ENCODE measurements at places on chromosomes 2 and 18.
A peak's percentile ranks its signal among the peaks of the same experiment; 100 is the strongest.

DNA sequence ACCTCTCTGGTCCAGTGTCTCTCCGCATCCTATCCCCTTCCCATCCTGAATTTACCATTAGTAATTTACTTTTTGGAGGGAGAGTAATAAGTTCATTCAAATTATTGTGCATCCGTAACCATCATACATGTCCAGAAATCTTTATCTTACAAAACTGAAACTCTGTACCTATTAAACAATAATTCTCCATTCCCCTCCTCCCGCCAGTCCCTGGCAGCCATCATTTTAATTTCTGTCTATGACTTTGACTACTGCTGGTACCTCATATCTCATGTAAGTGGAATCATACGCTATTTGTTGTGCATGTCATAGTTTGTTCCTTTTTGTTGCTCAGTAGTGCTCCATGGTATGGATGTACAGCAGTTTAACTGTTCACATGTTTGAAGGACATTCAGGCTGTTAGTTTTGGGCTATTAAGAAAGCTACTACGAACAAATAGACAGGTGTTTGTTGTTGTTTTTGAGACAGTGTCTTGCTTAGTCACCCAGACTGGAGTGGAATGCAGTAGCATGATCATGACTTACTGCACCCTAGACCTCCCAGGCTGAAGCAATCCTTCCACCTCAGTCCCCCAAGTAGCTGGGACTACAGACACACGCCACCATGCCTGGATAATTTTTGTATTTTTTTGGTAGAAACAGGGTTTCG is 2.0 kb downstream of the LIMS1 start:
- no peak for DNase-seq

DNA sequence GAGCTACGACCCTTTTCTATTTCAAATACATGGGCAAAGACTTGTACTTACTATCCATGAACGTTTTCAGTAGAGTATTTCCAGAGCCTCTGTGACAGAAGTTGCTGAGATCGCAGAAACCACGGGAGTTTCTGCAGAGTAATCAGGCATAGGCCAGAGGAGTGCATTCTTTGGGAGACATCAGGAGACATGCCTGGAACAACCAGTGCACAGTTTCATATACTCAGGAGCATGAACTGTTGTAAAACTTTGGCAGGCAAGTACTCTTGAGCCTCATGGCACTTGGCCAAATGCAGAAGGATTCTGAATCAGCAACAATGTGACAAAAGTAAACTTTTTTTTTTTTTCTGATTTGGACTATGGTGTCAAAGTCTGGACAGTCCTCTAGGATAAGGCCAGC is 307.1 kb downstream of the GRB14 start:
- DNase-seq: peak; percentile 16

GRCh38 chr2:39017334-39017733 is 103.5 kb downstream of the SOS1 start:
- DNase-seq: no peak

- no peak for DNase-seq
Measured at GRCh38 chr18:7741640-7742039, 174.5 kb downstream of the PTPRM start.

GRCh38 chr18:55376387-55376786 is 211.6 kb downstream of the TCF4 start:
- DNase-seq: no peak

DNA sequence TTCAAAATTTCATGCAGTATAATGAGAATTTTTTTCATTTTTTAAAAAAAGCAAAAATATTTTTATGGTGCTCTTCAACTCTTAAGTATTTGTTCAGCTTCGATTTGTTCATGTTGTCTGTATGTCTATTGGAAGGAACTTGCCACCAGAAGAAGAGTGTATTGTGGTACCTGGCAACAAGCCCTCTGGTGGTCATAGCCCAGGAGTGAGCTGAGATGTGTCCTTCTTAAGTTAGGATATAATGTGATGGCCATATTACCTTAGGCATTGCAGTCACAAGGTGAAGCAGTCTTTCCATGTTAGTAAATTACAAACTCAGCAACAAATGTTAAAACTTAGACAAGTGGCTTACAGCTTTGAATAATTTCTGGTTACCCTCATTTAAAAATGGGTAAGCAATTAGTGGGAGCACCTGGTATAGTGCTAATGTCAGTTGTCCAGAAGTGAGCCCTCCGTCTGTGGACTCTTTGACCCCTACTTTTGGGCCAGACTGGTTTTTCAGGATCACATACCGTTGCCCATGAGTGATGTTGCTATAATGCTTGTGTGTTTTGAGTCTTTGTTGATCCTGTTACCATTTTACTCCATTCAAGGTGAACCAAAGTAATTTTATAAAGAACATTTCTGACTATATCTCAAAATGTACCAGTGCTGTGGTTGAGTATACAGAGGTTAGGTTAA is 57.4 kb downstream of the MYO1B start:
- DNase-seq: no peak

GRCh38 chr2:72994991-72995380 is 76.5 kb downstream of the SFXN5 start:
- DNase-seq: no peak

DNA sequence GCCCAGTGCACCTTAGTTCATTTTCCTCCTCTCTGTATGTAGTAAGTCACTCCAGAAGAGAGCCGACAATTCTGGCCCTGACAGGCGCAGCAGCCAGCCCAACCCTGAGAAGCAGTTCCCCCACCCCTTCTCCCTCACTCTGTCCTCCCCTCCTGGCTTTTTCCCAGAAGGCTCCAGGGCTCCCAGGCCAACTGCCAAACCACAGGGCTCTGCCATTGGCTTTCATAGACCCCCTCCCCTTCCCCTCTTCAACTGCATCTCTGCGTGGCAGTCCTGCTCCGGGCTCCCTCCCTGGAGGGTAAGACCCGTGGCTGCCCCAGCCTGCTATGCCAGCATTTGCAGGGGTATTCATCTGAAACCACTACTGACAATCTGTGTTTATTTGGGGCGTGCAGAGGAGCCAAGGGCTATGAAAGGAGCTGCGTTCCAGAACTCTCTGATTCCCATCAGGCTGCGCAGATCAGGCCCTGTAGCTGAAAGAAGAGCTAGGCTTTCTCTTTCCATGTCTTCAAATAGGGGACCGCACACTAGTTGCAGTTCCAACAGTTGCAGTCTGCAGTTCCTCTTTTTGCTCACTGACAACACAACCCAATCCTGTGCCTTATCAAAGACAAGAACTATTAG is 388.6 kb upstream of the TNP1 start:
- DNase-seq: peak; percentile 80

DNA sequence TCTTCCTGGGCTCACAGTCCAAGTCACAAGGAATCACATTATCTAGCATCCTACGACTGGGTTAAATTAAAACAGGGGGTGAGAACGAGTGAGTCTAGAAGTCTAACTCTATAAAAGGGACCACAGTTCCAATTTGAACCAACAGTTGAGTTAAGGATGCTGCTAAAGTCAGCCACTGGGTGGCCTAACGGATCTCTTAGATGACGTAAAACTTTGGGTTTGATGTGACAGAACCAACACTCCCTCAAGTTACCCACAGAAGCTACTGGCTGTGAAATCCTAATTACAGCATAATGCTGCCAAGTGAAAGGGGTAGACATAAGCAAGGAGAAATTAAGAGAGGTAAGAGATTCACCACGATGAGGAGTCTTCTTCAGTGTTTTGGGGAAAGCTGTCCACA is 32.7 kb upstream of the RUFY4 start:
- no peak for DNase-seq

GRCh38 chr2:179985163-179985820 is 21.8 kb downstream of the CWC22 start:
- DNase-seq: no peak

DNA sequence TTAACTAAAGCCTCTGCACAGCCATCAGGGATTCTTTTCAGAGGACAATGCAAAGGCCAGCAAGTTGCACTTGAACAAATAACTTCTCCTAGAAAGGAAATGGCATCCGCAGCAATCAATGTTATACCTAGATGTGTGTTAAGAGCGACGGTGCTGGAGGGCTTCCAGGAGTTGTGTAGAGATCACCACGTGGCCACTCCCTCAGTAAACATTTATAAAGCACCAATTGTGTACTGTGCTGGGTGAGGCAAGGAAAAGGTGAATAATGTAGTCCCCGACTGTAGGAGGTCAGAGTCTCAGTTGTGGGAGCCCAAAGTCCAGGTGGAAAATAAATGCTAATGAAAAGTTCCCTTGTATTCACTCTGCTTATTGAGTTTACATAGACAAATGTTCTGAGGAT is 135.0 kb downstream of the ALK start:
- no peak for DNase-seq

DNA sequence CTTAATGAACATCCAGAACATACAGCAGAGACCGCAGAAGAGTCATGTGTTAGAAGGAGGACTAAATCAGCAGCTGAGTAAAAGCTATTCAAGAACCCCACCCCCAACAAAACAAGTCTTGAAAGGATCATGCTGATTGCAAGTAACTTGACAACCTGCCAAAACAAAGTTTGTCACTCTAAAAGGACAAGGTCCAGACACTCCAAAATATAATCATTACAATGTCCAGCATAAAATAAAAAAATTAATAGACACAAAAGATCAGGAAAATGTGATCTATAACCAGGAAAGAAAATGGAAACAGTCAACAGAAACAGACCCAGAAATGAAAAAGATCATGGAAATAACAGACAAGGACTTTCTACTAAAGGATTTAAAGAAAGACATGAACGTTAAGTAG is 28.5 kb downstream of the CCDC88A start:
- no peak for DNase-seq

DNA sequence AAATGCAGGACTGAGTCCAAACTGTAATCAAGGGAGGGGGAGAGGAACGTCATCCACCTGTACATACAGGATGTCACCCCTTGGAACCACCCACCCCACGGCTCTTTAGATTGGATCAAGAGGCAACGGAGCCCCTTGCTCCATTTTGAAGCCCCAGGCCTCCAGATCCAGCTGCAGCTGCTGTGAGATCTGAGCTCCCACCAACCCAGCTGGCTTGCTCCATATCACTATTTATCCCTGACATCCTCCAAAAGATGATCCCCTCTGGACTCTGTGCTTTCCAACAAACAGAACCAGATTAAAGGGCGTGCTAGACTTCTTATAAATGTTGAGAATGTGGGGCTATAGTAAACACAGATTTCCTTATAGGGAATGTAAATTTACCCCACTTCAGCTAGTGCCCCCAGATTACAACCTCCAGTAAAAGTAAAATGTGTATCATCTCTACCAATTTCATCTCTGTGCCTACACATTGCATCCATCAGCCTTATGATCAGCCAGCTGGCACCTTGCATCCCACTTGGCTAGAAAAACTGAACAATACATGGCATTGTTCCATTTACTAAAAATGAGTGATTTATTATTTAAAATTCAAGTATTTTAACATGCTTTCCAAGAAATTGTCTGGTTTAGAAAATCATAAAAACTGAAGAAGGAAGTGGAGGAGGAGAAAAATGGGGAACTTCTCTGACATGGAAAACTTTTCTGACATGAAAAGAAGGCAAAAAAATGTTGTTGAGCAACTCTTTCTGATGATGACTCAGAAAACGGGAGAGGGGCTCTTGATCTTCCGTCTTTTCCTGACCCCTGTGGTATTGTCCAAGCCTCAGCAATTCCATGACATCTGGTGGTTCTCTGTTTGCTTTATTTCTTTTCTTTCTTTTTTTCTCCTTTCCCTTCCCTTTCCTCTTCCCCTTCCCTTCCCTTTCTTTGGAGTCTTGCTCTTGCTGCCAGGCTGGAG is 262.6 kb upstream of the THUMPD2 start:
- peak; percentile 56 for DNase-seq

Data from astrocyte of the cerebellum (primary cell).